Activated CD4-positive, alpha-beta T cell treated with anti-CD3 and anti-CD28 coated beads, Interleukin-2, amount 50 U/mL, for 24 hours (primary cell): ENCODE measurements at places on chromosomes 1 and 21.

DNA sequence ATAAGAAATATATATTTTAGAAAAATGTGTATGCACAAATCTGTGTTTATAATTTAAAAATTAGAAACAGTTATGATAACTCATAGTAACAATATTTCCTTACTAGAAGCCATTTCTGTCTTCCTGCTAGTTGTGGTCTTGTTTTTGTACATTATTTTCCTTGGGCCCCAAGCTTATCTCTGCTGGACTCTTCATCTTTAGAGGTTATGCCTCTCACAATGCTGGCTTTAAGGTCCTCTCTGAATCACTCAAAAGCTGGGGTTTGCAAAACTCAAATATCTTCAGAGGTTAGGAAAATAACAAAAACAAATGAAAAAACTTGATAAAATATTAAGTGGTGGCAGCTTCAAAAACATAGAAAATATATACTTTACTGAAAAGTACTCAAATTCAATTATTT lies 133.8 kb downstream of the PTPRC start:
- DNase-seq: no peak

- DNase-seq: no peak
Observed at GRCh38 chr1:222325506-222325905, 222.4 kb downstream of the HHIPL2 start.

- no peak for DNase-seq
Observed at GRCh38 chr1:216310776-216311175, 112.5 kb downstream of the USH2A start.

DNA sequence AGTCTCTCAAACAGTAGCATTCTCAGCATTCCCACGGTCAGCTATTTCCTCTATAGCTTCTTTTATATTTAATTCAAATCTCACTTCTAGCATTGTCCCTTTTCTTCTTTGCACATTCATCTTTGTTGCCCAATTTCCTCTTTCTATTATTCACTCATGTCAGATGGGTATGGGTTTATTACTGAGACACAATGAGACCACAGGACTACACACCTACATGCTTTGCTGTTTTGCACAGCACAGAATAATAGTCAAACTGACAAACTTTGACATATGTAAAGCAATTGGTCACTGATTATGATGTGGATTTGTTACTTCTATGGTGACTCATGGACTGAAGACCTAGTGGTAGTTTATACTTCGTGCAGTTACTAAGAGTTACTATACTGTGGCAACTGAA lies 5.8 kb upstream of the CD1C start:
- no peak for DNase-seq

DNA sequence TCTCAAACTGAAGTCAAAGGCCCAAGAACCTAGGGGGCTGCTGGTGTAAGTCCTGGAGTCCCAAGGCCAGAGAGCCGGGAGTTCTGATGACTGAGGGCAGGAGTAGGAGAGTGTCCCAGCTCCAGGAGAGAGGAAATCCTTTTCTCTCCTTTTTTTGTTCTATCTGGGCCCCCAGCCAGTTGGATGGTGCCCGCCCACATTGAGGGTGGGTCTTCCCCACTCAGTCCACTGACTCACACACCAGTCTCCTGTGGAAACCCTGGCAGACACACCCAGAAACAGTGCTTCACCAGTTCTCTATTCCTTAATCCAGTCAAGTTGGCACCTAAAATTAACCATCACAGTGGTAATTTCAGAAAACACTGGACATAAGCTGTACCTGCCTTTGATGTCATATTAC lies 12.7 kb upstream of the WDR26 start:
- DNase-seq: no peak

- DNase-seq: no peak
Observed at GRCh38 chr1:193951984-193952383, 765.6 kb upstream of the B3GALT2 start.

DNA sequence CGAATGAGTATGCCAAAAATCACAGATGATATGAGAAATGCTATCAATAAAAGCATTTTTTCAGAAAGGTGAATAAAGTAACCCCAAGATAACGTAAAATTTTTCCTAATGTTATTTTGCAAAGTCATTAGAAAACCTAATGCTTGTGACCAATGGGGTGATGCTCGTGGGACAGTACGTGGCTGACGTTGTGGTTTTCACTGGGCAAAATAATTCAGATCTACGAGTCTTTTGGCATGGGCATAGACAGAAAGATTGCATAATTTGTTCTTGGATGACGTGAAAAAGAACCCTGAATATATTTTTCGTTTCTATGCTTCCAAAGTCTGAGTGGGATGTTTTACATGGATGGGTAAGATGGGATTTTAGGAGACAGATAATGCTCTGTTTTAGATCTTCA lies 71.0 kb downstream of the PBX1 start:
- no peak for DNase-seq

GRCh38 chr1:8687538-8687937 lies 129.9 kb downstream of the RERE start:
- DNase-seq: no peak

GRCh38 chr1:105088166-105088565 lies 1338.5 kb downstream of the AMY1C start:
- no peak for DNase-seq

DNA sequence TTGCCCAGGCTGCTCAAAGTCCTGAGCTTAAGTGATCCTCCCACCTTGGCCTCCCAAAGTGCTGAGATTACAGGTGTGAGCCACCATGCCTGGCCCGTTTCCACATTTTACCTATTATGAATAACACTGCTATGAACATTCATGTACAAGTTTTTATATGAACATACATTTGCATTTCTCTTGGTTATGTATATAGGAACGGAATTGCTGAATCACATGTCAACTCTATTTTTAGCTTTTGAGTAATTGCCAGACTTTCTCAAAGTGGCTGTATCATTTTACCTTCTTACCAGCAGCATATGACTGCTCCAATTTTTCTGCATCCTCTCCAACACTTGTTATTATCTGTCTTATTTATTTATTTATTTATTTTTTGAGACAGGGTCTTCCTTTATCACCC lies 2.7 kb downstream of the SPATA21 start:
- DNase-seq: no peak

DNA sequence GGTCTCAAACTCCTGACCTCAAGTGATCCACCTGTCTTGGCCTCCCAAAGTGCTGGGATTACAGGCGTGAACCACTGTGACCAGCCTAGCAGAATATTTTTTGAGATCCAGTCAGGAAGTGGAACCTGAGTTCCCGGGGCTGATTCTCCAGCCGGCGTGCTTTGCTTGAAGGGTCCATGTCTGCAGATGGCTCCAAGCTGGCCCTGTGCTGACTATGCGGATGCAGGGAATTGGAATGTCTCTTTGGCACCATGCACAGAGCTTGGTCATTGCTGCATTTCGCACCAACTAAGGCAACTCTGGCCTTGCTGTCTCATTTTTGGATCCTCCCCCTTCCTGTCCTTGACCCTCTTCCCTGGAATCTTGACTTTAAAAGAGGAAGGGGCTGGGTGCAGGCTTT lies 28.1 kb downstream of the ARHGEF10L start:
- no peak for DNase-seq

- DNase-seq: no peak
Observed at GRCh38 chr1:21361506-21361905, 71.2 kb upstream of the ECE1 start.

DNA sequence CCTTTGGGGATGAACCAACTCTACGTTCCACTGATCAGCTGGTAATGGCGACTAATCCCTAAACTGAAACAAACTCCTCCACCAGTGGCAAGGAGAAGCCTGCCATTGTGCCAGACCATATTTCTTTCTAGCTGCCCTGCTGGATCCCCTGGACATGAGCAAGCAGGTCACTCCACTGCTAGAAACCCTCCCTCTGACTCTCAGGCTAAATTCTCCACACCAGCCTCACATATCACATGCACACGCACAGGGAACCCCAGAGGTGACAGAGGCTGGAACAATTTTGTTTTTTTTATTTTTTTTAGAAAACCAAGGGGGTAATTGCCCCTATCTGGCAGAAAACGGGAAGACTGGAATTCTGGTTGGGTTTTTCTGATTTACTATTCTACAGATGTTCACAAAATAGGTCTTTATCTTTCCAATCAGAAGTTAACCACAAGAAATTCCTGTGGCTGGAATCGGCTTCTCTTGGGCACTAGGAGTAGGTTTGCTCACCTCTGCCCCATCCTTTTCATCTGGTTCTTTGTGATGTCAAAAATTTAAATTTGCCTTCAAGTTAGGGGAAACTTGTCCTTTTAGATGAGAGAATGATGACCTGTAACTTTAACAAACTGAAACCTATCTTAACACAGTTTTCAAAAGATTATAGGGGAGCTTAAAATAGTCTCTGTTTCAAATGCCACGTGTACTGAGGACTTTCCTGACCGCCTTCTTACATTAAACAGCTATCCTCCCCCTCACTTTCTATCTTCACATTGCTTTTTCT lies 258.1 kb downstream of the SDCCAG8 start:
- no peak for DNase-seq

DNA sequence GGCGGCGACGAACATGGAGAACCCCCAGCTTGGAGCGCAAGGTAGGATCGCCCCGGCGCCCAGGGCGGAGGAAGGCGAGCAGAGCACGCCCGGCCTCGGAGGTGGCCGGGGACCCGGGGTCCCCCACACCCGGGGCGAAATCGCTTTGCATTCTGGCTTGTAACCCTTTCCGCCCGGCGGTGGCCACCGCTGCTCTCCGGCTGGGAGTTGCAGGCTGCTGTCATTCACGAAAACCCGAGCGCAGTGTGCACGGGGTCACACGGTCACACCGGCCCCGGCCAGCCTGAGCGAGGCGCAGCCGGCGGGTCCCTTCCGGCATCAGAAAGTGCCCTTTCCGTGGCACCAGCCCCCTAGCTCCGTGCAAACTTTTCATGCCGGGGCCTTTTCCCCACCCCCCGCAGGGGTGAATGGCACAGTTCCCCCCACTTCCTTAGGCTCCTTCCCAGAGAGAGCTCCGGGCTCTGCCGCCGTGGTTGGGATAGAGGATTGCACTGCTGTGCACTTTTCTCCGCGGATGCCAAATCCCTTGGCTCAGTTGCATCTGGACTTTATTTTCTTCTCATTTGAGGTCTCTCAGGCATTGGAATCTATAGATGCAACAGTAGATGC lies 802 bp downstream of the KAZN start:
- no peak for DNase-seq

DNA sequence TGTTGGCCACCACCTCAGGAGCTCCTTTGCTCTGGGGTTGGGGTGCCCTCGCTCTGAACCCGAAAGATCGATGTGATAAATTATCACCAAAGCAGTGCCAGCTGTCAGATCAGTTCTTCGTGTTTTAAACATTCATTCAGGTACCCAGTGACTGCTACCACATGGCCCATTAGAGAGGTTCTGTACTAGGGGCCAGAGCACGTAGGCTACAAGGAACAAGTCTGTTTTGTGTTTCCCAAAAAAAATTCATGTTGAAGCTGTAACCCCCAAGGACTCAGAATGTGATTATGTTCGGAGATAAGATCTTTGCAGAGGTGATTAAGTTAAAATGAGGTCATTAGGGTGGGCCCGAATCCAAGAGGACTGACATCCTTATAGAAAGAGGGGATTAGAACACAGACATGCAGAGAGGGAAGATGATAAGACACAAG lies 526.9 kb downstream of the NPHP4 start:
- no peak for DNase-seq

DNA sequence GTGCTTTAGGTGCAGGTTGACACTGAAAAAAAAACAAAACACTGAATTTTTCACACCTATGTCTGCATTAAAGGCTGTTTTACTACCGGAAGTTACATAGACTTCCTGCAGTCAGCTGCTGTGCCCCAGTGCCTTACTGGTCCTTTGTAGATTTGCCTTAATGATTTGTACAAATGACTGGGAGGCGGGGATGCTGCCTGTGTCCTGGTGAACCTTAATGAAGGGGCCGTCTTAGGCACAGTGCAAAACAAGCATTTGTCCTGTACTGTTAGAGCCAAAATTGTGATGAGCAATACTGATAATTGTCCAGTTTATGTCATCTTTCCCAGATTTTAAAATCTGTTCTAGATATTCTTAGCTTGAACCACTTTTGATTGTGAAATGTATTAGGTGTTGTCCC lies 90.9 kb upstream of the PGD start:
- no peak for DNase-seq

- no peak for DNase-seq
Observed at GRCh38 chr1:37697090-37697489, 4.8 kb downstream of the CDCA8 start.

GRCh38 chr21:45026066-45026745 lies 48.2 kb upstream of the ADARB1 start:
- DNase-seq: no peak

DNA sequence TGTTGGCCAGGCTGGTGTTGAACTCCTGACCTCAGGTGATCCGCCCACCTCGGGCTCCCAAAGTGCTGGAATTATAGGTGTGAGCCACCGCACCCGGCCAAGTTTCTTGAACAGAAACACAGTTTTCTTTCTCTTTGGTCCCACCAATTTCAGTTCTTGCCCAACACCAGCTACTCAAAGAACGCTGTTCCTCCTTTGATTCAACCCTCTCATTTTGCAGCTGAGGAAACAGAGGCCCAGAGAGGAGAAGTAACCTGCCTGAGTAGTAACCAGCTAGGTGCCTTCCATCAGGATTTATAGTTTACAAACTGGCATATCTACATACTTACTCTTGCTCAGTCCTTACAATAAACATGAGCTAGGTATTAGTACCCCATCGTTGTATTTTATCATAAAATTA lies 119.9 kb downstream of the SYF2 start:
- DNase-seq: no peak

DNA sequence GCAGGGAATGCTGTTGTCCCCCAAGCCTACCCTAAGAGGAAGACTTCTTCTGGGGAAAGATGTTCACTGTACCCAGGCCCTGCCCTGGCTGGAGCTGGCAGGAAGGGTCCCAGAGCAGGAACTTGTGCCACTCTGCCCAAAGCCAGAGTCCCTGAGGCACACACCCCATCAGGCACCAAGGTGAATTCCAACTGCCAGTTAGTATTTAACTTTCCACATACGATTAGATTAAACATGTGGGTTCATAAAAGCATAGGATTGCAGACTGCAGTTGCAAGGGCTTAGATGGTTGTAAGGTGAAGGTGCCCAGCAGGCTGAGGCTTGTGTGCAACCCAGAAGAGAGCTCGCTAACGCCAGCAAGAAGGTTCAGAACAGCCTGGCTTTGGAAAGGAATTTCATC lies at the start of gene KCNE2:
KCNE2 (plus strand) TSS at position 274 of the 400 bp plus-strand sequence. CDS start 6,473 bp downstream, outside the sequence.
- DNase-seq: no peak

- DNase-seq: no peak
Observed at GRCh38 chr1:181456551-181456950, 26.8 kb upstream of the CACNA1E start.

DNA sequence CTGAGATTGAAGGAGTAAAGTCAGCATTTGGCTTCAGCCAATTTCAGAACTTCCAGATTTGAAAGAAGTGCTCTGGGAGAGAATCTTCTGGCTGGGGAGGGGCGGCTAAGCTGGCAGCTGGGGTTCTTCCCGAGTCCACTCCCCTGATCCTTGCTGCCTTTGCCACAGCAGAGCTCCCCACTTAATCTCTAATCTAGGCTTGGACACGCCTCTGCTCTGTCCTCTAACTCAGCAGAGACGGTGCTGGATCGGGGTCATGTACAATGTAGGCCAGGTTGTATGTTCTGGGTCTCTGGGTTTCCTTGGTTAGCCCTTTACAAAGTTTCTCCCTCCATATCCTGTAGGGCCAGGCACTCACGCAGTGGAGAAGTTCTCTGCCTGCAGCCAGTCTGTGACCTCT lies 10.1 kb upstream of the GSTM3 start:
- DNase-seq: no peak

GRCh38 chr1:246971090-246971721 lies 36.7 kb downstream of the ZNF695 start:
- peak; percentile 7 for DNase-seq

- DNase-seq: no peak
Observed at GRCh38 chr1:214718724-214719123, 115.7 kb downstream of the CENPF start.

GRCh38 chr1:207944571-207944970 lies 33.6 kb upstream of the CD34 start:
- DNase-seq: no peak
